ENCODE measurements at places on chromosomes 12 and 14.

- no peak for DNase-seq
Measured at GRCh38 chr14:32991691-32992090, 53.0 kb downstream of the NPAS3 start.

- no peak for DNase-seq
Measured at GRCh38 chr12:74071182-74071581, 466.5 kb upstream of the ATXN7L3B start.

DNA sequence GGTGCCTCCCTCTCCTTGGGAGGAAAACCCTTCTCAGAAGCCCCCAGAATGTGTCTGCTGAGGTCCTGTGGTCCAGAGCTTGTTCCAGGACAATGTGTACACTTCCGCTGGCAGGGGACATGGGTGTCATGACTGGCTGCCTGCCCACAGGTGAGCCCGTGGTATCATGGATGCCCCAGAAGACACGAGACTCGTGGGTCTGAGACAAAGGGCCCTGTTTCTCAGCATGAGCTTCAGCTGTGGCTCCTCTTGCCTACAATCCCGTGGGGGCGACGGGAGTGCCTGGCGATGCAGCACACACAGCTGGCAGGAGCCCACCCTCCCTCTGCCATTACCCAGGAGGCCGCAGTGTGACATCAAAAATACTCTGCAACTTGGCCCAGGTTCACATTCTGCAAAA is 7.0 kb downstream of the TMEM121 start:
- DNase-seq = no peak

DNA sequence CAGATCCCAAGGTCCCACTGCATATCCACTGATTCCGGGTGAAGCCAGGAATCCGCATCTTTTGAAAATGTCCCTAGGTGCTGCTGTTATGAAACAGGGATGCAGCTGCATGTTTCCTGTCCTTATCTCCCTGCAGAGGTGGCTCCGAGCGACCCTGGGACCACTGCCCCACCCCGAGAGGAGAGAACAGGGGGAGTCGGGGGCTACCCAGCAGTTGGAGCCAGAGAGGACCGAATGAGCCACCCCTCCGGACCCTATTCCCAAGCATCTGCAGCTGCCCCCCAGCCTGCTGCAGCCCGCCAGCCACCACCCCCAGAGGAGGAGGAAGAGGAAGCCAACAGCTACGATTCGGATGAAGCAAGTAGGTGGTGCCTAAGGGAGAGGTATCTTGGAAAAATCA is 30.3 kb upstream of the OAS1 start:
- DNase-seq = no peak

- DNase-seq = no peak
Measured at GRCh38 chr12:2011643-2012607, 7.7 kb upstream of the DCP1B start.

GRCh38 chr12:79885911-79886490 is 48.9 kb downstream of the PPP1R12A start:
- DNase-seq = no peak

DNA sequence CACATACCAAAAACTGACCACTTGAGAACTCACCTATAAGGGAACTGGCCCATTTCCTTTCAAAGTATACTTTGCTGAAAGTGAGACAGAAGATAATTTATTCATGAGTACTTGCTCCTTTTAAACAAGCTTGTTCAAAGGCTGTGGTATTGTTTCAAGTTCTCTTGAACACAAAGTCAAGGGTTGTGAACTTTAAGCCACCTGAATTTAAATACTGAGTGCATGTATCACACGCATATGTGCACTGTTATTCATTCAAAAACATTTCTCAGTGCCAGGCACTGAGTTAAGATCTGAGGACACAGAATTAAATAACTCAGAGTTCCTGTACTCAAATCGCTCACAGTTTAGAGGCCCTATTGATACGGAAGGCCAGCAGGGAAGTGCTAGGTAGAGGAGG is 19.1 kb upstream of the LDHB start:
- DNase-seq = no peak

GRCh38 chr12:85572956-85573355 is 263.3 kb downstream of the RASSF9 start:
- no peak for DNase-seq

DNA sequence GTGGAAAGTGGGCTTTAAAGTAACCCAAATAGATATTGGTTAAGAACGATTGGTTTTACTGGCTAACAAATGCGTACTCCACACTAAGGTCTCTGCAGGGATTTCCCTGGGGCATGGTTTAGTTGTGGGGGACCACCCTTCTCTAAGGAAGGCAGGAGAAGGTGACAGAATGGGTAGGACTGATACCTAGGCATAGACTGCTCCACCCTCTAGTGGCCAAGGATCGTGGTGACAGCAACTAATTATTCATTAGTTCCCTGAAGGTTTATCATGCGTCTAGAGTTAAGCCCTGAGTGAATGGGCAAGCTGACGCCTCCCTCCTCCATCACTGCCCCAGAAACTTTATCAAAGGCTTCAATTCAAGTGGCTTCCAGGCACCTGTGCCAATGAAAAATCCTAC is 9.1 kb downstream of the FAM181A start:
- DNase-seq = peak; percentile 17

- peak; percentile 92 for DNase-seq
Measured at GRCh38 chr12:93377252-93378195, at the start of gene NUDT4. Gene NUDT4, plus strand, starts transcription at chr12:93377925. Its CDS starts 398 bp downstream, at chr12:93378323.

GRCh38 chr14:59634617-59635016 is 58.0 kb upstream of the CCDC175 start:
- DNase-seq = no peak

DNA sequence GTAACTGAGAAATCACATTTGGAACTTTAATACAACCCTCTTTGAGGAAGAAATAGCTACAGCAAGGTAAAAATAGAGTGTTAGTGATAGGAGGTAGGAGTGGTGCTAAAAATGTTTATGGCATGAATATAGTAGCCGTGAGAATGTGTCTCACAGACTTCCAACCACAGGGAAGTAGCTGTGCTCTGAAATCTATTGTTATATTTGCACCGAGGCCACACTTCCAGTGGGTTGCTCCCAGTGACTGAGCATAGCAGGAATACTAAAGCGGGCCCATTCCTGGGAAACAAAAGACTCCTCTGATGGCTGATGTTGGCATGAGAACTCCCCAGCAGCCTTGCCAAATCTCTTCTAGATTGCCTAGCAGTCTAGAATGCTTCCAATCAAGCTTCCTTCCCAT is 174.1 kb upstream of the PLXNC1 start:
- DNase-seq = no peak

GRCh38 chr14:52701223-52701622 is 5.8 kb upstream of the PSMC6 start:
- DNase-seq = no peak

DNA sequence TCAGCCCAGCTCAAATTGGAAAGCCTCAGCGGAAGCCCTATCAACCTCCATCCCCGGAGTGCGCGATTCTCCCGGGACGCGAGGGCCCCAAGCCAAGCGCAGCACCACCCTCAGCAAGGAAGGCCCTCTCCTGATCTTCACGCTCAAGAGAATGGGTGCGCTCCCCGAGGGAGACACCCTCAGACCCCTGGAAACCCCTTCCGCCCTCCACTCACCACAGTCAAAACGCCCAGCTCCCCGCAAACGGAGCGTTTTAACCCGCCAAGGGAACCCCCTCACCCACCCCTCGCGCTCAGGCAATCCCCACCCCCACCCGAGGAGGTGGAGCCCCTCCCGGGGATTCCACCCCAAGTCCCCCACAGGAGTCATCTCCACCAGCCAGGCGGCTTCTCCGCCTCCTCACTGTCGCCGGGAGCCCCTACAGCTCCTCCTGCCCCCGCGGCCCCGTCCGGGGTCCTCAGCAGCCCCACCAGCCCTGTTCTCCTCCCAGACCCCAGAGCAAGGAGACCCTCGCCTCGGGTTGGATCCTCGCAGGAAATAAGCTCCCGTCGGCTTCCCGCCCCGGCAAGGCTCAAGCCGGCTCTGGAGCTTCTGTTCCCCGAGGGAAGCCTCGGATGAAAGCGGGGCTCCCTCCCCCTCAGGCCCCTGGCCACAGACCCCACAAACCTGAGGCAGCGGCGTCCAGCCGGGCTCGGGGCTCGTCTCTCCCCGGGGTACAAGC is 507 bp downstream of the BAZ2A start:
- no peak for DNase-seq

DNA sequence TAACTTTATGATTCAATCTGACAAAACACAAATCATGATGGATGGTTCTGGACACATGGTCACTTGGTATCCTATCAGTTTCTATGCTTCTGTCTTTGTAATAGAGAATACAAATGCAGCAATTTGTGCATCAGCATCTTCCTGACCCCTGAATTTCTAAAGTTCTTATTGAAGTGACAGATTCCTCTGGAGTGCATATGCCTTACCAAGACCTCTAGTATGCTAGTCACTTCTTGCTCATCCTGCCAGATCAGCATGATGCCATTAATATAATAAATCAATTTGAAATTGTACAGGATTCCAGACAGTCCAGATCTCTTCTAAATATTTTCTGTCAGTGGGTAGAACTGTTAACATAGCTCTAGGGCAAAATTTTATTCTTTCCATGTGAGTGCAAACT is 40.6 kb upstream of the GLIPR1 start:
- DNase-seq = no peak

DNA sequence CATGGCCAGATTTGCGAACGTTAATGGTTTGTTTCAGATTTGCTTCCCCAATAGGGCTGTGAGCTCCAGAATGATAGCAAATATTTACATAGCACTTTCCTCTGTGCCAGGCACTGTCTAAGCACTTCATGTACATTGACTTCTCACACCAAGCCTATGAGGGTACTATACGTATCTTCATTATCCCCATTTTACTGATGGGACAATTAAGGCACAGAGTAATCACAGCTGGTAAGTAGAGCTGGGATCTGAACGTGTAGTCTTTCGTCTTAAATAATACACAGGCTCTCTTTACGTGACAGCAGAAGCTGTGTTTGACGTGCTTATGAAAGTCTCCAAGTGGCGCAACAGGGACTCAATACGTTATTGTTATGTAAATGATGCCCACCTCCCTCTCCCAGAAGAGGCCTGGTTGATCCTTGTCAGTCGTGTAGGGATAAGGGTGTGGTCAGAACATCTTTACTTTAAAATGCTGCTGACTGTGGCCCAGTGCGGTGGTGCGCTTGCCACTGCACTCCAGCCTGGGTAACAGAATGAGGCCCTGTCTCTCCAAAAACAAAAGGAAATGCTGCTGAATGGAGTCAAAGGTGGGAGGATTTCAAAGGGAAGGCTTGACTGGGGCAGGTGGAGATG is 66.3 kb upstream of the TCL1B start:
- DNase-seq = no peak

- DNase-seq = no peak
Measured at GRCh38 chr14:102893452-102893851, 29.0 kb upstream of the AMN start.

- DNase-seq = no peak
Measured at GRCh38 chr14:64210216-64210615, 84.0 kb downstream of the ESR2 start.

DNA sequence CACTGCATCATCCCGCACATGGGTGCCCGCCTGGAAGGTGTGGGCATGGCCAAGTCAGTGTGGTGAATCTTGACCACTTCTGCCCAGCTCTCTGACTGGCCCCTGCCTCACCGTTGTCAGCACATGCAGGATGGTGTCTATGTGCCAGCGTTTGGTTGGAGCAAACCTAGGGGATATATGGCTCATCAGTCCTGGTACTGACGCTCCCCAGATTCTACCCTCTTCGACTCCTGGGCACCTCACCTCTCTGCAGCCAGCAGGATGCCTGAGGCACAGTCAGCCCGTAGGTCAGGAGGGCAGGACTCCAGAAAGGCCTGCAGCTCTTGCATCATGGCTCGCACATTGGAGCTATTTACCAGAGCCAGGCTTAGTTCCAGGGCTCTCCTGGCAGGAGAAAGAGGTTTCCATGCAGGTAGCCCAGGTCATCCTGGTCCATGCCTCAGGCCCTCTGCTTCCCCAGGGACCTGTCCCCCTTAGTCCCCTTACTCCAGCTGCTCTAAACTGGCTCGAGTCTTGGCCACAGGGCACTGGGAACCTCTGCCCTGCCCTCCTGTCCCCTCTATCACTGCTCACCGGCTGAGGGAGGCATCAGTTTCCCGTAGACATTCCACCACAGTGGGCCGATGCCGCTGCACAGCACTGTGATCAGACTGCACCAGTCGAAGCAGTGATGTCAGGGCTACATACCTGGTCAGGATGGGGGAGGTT is 4.0 kb downstream of the AP1G2 start:
- no peak for DNase-seq

DNA sequence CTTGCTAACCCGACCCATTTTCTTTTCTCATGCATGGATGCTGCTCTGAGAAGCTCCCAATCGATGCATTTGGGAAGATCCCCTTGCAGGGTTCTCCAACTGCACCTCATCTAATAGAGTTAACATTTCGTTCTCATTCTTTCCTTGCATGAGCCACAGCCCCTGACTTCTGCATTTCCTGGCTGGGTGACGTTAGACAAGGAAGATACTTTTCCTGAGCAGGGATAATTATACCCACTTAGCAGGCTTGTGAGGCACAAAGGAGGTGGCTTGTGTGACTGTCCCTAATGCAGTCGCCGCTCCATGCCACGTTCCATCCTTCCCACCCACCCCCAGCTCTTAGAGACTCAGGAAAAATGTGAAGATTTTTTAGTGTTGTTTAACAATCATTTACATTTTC is 195.1 kb downstream of the CHST11 start:
- no peak for DNase-seq

DNA sequence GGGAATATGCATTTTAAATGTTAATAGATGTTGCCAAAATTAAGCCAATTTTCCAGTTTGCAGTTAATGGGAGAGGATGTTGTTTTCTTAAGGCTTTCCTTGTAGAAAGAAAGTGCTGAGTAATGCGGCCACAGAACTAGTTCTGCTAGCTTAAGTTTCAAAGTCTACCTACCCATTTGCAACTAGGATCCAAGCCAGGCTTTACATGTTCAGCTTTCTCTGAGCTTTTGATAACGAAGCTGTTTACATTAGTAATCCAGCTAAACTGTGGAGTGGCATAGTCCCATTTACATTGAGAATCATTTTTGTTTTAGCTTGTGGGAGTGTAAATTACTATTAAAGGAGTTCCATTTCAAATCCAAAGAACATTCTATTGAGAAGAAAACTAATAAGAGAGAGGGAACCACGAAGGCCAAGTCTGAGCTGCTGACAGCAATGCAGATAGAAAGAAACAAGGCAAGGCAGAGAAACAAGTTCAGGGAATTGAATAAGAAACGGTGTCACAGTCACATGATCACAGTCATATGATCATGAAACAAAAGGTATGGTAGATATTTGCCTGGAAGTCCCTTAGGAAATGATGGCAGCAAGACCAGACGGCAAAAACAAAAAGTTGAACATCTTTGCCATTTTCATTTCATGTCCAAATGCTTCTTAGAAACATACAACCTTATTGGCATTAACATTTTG is 274.9 kb downstream of the PAWR start:
- DNase-seq = no peak

- no peak for DNase-seq
Measured at GRCh38 chr14:67060546-67060945, 128.7 kb upstream of the GARIN2 start.

DNA sequence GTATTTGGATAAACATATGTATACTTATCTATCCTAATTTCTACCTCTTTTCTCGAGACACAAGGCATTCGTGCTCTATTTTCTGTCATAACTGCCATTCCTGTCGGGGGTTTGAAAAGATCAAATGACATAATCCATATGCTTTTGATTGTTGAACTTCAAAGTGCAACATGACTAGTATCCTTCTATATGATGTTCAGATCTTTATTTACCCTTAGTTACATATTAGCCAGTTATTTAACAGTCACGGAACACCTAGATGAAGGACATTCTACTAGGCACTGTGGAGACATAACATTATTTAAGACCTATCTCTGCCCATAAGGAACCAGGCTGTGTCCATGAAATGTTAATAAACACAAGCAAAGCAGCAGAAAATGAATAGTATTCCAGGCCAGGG is 11.2 kb upstream of the GRIN2B start:
- no peak for DNase-seq
